ENCODE measurements at places on chromosomes 7 and 10. TPM values are rescaled to one million over a fixed set of nuclear protein-coding genes. Genes with fewer than 3 reads are reported as not detected.
A peak's percentile ranks its signal among the peaks of the same experiment; 100 is the strongest.

- no peak for DNase-seq
These were observed 142.0 kb upstream of the ADO start for GRCh38 chr10:62662486-62662885.

DNA sequence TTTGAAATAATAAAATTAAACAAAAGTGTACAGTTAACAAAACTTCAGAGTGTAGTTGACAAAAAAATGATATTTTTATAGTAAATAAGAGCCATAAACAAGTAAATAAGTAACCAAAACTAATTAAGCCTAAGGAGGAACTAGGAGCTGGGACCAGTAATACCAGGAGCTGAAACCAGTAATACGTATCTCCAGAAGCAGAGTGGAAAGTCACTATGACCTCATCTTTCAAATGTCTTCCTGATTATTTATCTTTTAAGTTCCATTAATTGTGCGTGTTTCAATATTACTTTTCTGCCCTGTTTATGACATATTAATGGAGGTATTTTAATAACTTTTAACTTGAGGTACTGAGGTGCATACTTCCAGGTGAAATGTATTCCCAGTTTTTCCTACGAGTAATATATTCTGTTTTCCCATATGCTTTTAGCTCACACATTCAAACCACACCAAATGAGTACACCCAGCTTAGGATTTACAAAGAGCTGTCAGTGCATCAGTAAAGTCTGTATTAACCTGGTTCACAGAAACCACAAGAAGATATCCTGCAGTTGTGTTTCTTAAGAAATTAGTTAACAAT, 283.7 kb upstream of the HGF start:
- no peak for DNase-seq

DNA sequence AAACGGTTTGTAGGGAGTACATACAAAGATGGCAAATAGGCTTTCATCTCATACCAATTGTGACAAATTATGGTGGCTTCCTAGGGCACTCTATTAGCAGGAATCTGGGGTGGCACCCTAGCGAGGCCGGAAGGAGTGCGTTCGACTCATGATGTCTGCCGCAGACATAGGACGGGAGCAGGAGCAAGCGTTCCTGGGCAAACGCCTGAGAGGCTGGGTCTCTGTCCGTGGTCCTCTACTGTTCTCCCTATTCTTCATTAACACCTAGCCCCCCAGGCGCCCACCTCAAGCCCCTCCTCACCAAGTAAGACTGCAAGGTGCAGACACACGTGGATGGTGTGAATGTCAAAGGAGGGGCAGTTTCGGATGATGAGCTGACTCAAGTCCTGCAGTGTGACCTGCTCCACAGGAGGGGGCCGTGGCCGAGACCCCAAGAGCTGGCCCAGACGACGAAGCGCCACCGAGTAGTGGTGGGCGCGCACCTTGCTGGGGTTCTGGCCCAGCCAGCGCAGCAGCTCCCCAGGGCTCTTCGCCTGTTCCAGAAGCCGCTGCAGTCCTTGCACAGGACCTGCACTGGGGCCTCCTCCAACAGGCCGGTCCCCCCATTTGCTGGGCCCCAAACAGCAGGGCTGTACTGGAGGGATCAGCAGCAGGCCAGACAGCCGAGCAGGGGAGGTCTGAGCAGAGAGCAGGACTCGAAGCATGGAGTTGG, 1.3 kb downstream of the FASTK start:
- DNase-seq, result no peak

- DNase-seq, result no peak
These were observed 9.4 kb upstream of the MIOS start for GRCh38 chr7:7557252-7557651.

DNA sequence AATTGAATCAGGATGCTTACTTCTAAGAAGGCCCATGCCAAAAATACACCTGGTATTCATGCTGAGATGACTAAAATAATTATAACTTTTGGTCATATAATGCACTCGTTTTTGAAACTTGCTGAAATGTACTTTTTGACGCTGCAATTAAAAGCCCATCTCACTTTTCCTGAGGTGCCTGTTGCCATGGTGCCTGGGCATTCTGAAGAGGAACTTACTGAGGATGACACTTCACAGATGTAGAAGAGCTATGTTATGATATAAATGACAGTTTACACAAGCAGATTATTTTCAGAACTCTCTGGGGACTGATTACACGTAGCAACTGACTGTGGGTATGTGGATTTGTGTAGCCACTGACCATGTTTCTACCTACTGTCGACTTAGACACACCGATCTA, 182.4 kb downstream of the TPK1 start:
- no peak for DNase-seq

DNA sequence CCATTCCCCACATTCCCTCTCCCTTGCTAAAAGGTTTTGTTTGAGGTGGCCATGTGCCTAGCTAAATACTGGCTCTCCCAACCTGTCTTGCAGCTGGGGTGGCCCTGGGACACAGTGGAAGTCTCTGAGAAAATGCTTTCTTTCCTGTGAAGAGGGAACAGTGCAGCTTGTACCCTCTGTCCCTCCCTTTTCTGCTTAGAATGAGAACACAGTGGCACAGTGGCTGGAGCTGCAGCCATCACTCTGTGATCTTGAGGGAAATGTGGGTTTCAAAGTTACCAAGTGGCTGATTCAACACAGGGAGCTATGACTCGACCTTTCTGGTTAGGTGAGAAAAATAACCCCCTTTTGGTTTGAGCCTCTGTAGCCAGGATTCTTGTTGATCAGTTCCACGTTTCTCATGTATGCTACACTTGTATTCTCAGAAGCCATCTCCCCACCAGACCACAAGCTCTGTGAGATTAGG, 62.7 kb upstream of the CARD11 start:
- no peak for DNase-seq

DNA sequence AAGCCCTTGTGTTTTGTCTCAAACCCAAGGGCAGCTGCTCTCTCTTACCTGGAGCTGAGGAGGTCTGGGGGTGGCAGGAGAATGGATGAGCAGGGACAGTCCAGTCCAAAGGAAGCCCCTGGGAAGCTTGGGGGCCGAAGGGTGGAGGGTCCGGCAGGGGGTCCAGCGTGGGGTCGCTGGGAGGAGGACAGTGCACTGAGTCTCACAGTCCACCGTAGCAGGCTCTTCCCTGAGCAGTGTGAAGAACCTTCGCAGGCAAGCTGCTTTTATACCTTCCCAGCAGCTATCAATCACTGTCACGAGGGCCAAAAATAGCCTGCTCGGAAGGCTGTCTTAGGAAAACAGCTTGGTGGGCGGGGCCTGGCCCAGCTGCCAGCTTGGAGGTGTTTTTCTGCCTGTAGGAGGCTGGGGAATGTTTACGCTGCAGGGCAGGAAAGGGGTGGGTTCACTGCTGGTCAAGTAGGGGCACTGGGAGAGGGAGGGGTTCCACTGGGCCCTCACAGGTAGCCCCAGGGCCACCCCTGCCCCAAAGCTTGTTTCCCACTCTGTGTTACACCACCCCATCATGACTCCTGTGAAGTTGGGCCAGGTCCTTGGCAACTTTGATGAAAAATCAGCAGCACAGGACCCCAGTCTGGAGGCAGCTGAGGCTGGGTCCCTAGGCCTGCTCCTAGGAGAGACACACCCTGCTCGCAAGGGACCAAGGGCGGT, at the start of gene DEPP1:
DEPP1 (minus strand) TSS at position 240 of the 711 bp plus-strand sequence. CDS start 779 bp downstream, outside the sequence.
- peak; percentile 98 for DNase-seq

DNA sequence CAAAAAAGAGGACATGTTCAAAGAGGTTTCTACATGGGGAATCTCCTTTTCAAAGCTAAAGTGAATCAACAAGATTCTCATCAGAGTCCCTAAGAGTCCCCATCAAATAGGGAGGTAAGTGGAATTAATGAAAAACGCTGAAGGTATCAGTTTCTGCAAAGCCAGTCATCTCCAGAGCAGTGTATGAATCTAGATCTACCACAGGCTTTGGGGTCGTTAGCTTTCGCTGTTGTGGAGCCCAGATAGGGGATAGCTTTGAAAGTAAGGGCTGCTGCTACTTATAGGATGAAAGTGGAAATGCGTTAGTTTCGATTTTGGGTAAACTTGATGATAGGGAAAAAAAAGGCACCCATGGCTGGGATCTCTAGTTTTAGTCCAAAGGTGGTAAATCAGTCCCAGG, 748.4 kb downstream of the LRMDA start:
- no peak for DNase-seq

DNA sequence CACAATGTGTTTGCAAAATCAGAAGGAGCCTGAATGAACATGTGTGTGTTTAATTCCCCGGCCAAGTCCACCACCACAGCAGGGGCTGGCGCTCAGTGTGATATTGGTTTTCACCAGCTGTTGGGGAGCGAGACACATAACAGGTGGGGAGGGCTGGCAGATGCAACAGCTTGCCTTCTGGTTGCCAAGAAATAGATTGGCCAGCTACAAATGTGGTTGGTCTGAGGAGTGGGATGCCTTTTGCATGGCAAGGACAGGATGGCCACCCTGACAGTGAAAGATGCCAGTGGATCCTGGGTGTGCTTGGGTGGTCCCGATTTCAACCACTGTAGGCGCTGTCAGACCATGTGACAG, 292.5 kb upstream of the FZD8 start:
- DNase-seq, result peak; percentile 10

DNA sequence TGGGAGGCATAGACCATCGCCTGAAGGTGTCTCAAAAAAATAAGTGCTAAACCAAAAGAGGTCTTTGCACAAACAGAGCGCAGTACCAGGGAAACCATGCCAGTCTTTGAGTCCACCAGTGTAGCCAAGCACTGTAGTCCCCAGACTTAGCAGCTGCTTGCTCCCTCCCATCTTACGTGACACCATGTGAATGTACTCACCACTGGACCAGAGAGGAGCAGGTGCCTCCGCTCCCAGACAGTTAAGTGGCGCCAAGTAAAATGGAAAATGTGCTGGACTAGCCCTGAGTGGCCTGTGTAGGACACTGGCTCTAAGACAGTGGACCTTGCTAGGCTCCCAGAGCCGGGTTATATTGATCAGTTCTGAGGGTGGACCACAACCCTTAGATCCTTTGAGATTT, 47.7 kb upstream of the PLEKHA1 start:
- DNase-seq, result no peak

- DNase-seq, result no peak
These were observed 47.5 kb downstream of the RGS10 start for GRCh38 chr10:119495021-119495505.

PKD2L1 gene
- total RNA-seq, result not detected

CLEC5A gene
- total RNA-seq, result 0.29 TPM

CALU gene
- total RNA-seq, result 93.7 TPM

MYO1G gene
- 1.7 TPM for total RNA-seq

GLI3 gene
- 6.2 TPM for total RNA-seq

NUTM2A gene
- 7.0 TPM for total RNA-seq

All from stomach (tissue), 19 donors.